IPS DF 6.9 (cell line): ENCODE measurements at places on chromosomes 1 and 21.

DNA sequence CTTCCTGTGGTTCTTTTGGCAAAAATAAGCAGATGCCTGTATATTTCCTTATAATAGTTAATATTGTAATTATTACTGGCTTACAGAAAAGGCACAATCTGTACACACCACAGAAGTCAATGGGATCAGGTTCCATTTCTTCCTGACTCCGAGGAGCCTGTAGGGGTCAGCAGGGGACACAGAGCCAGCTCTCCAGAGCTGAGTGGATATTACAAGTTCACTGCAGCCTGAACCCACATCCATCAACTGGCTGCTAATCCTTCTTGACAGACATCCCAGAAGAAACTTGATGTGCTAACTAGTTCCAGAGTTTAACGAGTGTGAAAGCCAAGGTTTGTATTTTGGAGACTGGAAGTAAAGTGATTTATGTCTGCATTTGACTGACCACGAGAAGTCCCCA is 203.8 kb downstream of the LMX1A start:
- DNase-seq, result no peak

DNA sequence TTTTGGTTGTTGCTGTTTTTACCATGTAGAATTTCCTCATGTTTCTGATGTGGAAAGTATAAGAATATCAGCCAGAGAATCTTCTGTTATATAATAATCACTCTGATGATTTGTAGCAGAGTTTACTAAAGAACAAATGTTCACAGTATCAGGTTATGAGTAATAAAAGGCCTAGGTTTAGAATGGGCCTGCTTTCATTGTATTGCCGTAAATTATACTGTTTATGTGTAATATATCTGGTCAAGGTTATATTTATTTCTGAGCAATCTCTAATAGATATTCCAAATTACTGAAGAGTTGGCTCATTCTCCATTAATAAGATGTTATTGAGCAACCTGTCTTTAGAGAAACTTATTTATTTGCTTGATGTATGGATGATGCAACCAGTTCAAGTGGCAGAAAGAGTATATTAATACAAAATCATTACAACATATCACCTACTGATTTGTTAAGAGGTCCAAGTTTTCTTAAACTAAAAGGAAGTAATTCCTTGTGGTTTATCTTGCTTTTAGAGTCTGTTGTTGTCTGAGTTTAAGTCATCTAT is 649.4 kb upstream of the CXADR start:
- DNase-seq, result no peak

DNA sequence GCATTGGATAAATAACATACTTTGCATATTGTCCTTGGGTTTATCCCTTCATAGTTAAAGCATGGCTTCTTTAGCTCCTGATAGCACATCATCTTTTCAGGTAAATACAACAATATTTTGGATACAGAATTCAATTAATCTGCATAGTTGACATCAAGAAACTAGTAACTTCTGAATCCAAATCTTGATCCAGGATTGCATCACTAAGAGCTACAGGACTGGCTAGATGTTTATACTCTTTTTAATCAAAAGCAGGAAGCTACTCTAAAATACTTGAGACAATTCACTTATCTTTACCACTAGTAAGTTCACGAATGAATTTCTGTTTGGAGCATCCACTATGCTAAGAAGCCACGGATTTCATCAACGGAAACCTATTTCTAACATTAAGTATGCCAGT is 54.2 kb upstream of the SLC44A3 start:
- no peak for DNase-seq

- peak; percentile 27 for DNase-seq
Observed at GRCh38 chr1:38891753-38892152, 10.4 kb upstream of the GJA9 start.

DNA sequence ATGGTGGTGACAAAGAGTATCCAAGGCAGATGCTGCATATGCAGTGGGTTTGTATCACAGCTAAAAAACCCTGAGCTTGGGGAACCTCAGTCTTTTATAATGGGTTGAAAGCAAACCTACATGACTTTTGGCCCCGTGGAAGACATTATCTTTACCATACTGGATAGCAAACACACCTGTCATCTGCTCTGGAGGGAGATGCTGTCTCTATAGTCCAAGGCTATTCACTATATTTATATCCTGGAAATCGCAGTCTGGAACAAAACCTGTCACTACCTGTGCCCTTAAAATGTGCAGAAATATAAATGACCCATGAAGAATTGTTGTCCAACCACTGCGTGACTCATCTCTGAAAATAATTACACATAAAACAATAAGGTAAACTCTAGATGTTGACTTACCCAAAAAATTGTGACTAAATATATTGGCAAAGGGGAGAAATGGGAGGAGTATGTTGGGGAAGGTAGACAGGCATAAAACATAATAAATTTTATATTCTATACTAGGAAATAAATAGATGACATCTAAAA is 121.0 kb upstream of the CXADR start:
- no peak for DNase-seq

DNA sequence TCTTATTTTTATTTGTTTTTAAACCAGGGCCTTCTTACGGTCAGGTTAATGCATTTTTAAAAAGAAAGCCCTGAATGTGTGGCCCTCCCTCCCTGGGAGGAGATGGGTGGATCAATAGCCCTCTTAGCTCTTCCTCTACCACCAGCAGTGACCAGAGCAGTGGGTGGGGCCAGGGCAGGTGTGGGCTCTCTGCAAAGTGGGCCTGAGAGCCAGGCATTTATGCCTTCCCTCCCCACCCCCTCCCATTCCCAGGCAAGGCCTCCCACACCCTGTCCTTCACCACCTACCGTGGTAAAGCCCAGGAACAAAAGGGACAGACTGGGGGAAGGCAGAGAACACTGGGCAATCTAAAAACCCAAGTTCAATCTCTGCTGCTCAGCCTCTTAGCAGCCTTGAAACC is 63.9 kb downstream of the SSBP3 start:
- no peak for DNase-seq

DNA sequence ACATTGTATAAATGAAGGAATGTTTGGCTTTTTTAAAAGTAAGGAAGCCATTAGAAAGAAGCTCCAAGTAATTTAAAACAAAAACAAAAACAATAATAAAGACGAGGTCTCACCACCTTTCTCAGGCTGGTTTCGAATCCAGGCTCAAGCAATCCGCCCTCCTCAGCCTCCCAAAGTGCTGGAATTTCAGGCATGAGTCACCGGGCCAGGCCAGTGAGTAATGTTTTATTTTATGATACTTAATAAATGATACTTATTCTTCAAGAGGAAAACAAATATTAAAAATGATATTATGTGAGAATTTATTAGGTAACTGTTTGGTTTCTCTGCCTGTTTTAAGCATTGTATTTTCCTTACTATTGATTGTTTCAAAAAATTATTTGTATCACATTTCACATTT is 201.4 kb upstream of the BRINP3 start:
- no peak for DNase-seq

DNA sequence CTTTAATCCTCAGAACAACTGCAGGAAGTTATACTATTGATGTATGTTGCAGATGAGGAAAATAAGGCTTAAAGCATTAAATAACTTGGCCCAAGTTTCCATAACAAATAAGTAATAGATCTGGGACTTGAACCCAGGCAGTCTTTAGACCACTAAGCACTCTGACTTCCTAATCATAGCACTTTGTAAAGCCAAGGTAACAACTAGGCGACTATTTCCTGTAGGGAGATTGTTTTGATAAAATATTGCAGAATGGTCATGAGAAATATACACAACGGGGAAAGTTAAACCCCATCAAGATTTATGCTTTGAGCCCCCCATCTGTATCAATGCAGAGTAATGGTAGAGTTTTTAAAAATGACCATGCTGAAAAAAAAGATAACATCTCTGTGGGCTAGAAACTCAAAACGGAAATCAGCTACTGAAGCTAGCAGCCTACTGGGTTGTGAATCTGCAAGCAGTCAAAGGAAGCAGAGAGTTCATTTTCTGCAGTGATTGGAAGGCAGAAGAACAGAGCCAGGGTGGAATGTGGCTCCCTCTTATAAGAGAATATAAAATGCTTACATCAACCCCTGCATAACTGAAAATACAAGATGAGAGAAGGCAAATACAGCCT is 111.2 kb upstream of the OLIG2 start:
- no peak for DNase-seq

DNA sequence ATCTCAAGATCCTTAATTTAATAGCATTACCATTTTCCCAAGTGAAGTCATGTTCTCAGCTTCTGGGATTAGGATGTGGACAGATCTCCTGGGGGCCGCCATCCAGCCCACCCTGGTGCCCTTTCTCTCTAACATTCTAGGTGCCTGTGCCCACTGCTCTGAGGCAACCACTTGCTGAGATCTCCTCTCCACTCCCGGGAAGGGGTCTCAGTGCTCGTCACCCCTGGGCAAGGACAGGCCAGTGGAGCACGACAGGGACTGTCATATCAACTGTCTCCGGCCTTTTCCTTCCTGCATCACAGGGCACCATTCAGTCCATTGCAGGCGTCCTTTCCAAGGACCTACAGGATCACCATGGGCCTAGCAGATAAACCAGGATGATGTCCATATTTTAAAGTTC is 304.8 kb downstream of the AJAP1 start:
- no peak for DNase-seq

GRCh38 chr1:163205513-163205912 is 2.8 kb upstream of the RGS5 start:
- DNase-seq, result no peak

GRCh38 chr21:44628707-44629391 is 2.0 kb downstream of the KRTAP10-9 start:
- no peak for DNase-seq

- no peak for DNase-seq
Observed at GRCh38 chr1:247332623-247333361, 1.1 kb upstream of the ZNF496 start.

DNA sequence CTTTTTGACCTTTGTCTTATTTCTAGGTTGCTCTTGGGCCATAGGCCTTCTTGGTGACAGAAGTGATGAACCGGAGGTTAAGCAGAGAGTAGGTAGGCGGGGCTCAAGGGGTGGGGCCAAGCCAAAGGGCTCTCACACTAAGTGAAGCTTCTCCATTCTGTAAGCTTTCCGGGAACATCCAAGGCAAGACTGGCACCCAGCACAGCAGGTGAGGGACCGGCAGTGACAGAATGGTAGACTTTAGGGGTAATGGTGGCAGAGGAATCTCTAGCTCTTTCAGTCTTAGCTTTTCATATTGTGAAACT is at the start of gene TNFAIP8L2:
TSS of gene TNFAIP8L2 (plus strand) at position 135 of the 305 bp plus-strand sequence. CDS start 2,049 bp downstream, outside the sequence.
- DNase-seq, result no peak

DNA sequence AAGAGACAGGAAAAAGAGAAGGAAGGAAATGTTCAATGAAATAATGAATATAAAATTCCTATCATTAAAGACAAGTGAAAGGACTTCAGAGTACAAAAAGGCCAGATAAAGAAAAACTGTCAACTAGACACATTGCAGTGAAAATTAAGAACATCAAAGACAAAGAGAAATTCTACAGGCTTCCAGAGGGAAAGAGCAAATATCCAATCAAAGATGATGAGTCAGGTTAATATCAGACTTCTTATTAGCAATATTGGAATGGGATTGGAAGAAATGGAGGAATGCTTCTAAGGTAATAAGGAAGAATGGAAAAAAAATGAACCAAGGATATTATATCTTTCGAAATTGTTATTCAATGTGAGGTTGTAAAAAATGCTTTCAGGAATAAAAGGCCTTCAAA is 7.8 kb downstream of the PLA2G2A start:
- DNase-seq, result no peak

DNA sequence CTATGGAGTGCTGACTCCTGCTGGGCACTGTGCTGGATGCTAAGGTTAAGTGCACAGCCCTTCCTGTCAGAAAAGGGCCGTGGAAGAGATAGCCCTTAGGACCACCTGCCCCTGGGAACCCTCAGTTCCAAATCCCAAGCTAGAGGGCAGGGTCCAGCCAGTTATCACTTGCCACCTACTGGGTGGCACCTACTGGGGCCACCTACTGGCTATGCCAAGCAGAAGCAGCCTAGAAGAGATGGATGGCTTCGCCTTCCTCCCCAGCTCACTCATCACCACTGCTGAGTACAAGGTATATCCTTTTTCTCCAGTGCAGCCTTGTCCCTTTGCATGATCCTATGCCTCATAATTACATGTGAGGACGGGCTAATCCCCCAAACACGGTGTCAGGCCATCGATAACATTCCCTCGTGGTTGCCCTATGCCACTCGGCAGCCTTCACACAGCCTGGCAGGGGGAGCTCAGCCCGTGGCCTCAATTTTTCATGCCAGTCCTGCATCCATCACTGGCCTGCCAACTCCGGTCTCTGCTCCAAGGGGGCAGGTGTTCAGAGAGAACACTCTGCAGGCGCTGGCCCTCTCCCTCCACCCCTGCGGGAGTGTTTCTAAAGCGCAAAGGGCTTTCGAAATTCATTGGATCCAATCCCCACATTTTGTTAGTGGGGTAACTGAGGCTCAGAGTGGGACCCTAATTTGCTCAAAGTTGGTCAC is 49.0 kb downstream of the SYT2 start:
- no peak for DNase-seq

- no peak for DNase-seq
Observed at GRCh38 chr21:32411350-32412161, 950 bp upstream of the EVA1C start.
